Stimulated activated CD8-positive, alpha-beta memory T cell treated with anti-CD3 and anti-CD28 coated beads, Interleukin-7, amount 100 ng/mL, for 24 hours (primary cell): ENCODE measurements at places on chromosomes 3 and 15.

- DNase-seq, result no peak
These were observed 38.8 kb downstream of the CPA3 start for GRCh38 chr3:148903941-148904340.

DNA sequence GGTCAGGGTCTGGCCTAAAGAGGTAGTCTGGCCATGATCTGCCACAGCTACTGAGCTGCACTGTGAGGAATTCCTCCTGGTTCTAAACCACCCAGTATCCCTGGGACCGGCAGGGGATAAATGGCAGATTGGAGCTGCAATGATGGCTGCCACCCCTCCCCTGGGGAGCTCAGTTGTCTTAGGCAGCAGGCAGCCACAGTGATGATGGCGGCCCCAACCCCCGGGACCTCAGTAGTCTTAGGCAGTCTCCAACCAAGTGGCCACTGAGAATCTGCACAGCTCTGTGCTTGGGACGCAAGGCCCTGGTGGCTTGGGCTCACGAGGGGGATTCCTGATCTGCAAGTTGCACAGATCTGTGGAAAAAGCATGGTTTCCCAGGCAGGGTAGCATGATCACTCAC, 68.1 kb downstream of the STRIT1 start:
- no peak for DNase-seq

- DNase-seq, result no peak
These were observed 116.2 kb downstream of the NSUN3 start for GRCh38 chr3:94179059-94179458.

- DNase-seq, result no peak
These were observed 8.0 kb downstream of the CHD2 start for GRCh38 chr15:92907896-92908712.

GRCh38 chr15:23503980-23504379, 56.9 kb upstream of the GOLGA6L2 start:
- no peak for DNase-seq

DNA sequence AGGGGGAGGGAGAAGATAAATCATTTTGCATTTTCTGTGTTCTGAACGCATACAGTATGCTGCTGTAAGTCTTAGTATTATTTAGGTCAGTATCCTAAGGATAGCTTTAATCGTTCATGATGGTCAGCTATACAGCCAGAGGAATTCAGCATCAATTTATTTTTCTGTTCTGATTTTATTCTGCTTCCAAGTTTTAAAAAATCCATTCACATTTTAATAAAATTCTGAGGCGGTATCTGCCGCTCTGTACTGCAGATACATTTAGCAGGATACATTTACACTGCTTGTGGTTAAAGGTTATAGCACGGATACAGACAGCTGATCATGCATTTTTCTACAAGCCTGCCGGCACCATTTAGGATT, 17.8 kb downstream of the ZBTB38 start:
- no peak for DNase-seq

GRCh38 chr3:105424412-105425152, 57.9 kb downstream of the ALCAM start:
- no peak for DNase-seq

DNA sequence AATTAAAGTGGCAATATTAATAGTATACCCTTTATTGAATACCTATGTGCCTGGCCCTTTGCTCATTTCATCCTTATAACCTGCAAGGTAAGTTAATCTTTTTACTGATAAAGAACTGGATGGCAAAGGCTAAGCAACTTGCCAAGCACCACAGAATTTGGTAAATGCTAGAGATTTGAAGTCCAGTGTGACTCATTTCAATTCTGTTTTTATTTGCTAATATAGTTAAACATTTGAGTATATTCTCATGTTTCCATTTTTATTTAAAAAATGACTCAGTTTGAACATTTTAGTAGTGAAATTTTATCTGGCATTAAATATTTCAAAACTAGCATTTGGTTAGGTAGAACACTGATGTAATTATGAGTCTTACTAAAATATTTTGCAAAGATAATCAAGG, 11.3 kb downstream of the PFN2 start:
- DNase-seq, result no peak

GRCh38 chr3:17238023-17238422, 353.3 kb downstream of the PLCL2 start:
- DNase-seq, result no peak
